CD4-positive, alpha-beta T cell treated with Interferon alpha-2 for 1 hour (primary cell): ENCODE measurements at places on chromosomes 1 and 21.

- DNase-seq: no peak
Measured at GRCh38 chr21:39221282-39221996, 38.2 kb upstream of the PSMG1 start.

DNA sequence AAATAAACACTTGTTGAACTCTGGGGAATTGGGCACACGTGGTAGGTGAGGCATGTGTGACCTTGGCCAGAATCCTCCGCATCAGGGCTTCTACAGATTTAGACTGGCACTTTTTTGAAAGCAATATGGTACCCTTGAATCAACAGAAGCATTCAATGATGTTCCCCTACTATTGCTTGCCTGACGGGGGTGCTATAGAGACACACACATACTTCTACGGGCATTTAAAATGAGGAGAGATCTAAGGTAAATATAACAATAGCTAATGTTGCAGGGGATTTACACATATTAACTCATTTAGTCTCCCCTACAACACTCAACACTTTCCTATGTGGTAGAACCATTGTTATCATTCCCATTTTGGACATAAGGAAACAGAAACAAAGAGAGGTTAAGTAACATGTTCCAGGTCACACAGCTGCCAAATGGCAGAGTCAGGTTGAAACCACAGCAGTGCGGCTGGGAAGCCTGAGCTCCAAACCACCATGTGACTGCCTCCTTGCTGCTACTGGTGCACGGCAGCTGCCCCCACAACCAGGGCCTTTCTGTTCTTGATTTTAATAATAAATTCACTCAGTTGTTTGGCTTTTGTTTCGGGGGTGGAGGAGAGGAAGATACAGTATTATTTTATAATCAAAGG is 147.4 kb downstream of the ZNF281 start:
- no peak for DNase-seq

DNA sequence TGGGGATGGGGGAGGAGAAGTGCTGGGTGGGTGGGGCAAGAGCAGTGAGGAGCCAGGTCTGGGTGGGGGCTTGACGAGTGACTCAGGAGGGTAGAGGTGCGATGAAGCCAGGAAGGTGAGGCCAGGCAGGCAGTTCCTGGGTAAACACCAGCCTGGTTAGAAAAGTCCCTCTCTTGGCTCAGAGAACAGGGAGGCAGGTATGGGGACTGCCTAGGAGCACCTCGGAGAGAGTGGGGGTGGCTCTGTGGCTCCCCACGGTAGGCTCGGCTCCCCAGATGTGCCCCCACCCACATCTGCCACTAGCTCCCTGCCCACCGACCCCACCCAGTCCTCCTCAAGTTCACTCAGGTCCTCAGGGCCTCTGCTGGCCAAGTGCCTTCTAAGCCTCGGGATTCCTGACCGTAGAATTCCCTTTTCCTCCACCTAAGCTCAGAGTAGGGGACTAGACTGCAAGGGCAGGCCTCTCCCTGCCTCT is 1.2 kb downstream of the HSPG2 start:
- no peak for DNase-seq

DNA sequence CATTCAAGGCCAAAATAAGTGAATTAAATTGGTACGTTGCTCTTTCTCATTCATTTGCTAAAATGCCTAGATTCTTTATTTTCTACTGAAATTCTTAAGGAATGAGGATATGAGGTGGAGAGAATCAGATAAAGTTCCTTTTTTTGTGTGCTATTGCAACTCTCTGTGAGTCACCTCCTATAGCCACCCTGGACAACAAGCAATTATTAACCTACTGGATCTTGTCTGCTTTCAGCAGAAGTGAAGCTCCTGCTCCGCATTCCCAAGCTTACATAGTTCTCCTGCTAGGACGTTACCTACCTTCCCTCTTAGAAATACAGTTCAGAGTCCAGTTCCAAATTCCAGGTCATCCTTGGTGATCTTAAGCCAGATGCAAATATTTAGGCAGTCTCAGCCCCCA is 4.8 kb upstream of the KCNJ6 start:
- DNase-seq: no peak

- no peak for DNase-seq
Measured at GRCh38 chr1:60169206-60169605, 95.6 kb upstream of the C1orf87 start.

DNA sequence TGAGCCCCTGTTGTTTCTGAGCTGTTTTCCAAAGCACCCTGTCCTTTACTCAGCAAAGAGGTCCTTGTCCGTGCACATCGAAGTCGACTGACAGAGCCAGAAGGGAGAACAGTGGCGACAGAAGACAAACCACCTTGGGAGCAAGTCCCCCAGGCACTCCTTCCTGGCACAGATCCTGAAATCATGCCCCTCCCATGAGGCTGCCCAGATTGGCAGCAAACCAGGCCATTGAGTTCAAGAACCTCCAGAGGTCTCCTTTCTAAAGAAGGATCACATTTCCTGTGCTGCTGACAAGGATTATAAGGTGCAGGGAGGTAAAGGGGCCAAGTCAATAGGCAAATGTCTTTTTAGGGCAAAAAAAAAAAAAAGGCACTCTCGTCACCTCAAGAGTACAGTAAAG is 84.7 kb upstream of the HIVEP3 start:
- DNase-seq: no peak

DNA sequence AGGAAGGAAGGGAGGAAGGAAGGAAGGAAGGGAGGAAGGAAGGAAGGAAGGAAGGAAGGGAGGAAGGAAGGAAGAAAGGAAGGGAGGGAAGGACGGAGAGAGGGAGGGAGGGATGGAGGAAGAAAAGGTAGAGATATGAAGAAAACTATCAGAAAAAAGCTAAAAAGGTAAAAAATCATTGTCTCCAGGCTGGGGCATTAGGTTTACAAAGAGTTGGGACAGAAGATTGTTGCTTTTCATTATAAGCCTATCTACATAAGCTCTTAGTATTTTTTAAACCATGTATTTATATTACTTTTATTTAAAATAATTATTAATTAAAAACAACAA is 7.2 kb upstream of the PINK1 start:
- no peak for DNase-seq

- DNase-seq: no peak
Measured at GRCh38 chr1:116170721-116171589, 59.8 kb downstream of the MAB21L3 start.

- no peak for DNase-seq
Measured at GRCh38 chr1:56385314-56385713, 194.0 kb downstream of the PLPP3 start.

- no peak for DNase-seq
Measured at GRCh38 chr1:22808676-22809483, 98.2 kb downstream of the EPHB2 start.

- DNase-seq: peak; percentile 15
Measured at GRCh38 chr21:41926117-41926806, 27.6 kb downstream of the C2CD2 start.
